Hepatocyte (in vitro differentiated cells): ENCODE measurements at places on chromosomes 5 and 9. TPM values are rescaled to one million over a fixed set of nuclear protein-coding genes. Genes with fewer than 3 reads are reported as not detected.

DNA sequence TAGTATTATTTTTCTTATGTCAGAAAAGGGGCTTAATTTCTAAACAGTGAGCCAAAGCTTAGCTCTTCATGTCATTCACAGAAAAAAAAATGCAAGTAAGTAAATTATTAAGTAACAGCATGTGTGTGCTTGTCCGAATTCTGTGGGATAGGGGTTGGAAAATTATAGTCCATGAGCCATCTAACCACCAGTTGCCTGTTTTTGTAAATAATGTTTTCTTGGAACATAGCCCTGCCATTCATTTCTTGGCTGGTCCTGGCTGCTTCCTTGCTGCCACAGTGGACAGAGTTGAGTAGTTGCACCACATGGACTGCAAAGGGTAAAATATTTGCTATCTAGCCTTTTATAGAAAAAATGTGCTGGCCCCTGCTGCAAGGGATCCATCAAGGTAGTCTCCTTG is 513.7 kb upstream of the WWC1 start:
- no peak overlapping the region for H3K27ac ChIP-seq
- H3K27me3 ChIP-seq = no peaks in the 10 kb centered on the region
- H3K4me3 ChIP-seq = no peak overlapping the region
- DNase-seq = no peak
- H3K36me3 ChIP-seq = no peaks in the 10 kb centered on the region

- H3K27me3 ChIP-seq = no peaks in the 10 kb centered on the region
- H3K27ac ChIP-seq = no peak overlapping the region
- no peak overlapping the region for H3K4me3 ChIP-seq
- no peaks in the 10 kb centered on the region for H3K36me3 ChIP-seq
Measured at GRCh38 chr9:79300068-79300467, 271.7 kb upstream of the TLE4 start.

DNA sequence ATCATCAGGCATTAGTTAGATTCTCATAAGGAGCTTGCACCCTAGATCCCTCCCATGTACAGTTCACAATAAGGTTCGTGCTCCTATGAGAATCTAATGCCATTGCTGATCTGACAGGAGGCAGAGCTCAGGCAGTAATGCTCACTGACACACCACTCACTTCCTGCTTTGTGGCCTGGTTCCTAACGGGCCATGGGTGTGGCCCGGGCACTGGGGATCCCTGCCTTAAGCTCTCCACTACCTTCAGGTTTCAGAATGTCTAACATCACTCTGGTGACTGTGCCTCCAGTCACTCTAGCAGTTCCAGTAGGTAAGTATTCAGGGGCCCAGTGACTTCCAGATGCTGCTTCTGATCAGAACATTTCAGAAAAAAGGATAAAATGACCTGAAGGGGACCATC is 152.4 kb downstream of the LRRC70 start:
- no peaks in the 10 kb centered on the region for H3K27me3 ChIP-seq
- no peak overlapping the region for H3K4me3 ChIP-seq
- no peak for DNase-seq
- H3K36me3 ChIP-seq = no peaks in the 10 kb centered on the region

GRCh38 chr5:127206320-127207113 is 84.1 kb upstream of the MEGF10 start:
- H3K4me3 ChIP-seq = no peak overlapping the region
- H3K4me1 ChIP-seq = peaks cover 5% of the 10 kb centered on the region
- H3K27ac ChIP-seq = no peak overlapping the region

GRCh38 chr9:100346836-100347235 is 5.9 kb downstream of the TEX10 start:
- H3K27ac ChIP-seq = peak overlapping the region; percentile 52
- H3K4me3 ChIP-seq = no peak overlapping the region
- H3K36me3 ChIP-seq = no peaks in the 10 kb centered on the region
- DNase-seq = no peak

DNA sequence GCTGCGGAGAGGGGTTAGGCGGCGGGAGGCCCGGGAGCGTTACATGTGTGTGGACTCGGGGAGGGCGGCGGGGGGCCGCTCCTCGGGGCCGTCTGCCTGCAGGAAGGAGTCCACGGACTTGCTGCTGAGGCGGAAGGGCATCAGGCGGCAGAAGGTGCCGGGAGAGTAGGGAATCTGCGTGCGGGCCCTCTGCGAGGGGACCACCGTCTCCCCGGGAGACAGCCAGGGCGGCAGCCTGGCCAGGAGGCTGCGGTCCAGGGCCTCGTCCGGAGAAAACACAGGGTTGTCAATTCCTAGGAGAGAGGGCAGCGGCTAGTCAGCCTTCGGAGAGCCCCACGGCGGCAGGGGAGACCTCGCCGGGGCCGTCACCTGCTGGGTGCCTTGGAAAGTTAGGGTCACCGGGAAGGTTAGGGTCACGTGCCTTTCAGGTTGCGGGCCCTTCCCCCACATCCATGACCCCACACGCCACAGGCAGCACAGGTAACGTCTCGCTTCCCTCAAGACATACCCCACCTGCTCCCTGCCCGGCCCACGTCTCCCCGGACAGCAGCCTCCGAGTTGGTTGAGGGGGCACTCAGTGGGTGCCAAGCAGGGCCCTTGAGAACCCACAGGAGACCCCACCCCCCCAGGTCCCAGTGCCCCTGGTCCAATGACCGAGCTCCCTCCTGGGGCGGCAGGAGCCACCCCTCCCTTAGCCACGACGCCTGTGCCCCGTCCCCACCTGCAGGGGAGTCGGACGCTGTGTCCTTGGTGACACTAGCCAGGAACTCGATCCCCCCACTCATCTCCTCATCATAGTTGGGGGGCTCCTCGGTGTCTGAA is 32.1 kb downstream of the EXOC3 start:
- H3K27me3 ChIP-seq = peaks cover 3% of the 10 kb centered on the region
- peaks cover 20% of the 10 kb centered on the region for H3K4me1 ChIP-seq
- no peak overlapping the region for H3K27ac ChIP-seq
- no peaks in the 10 kb centered on the region for H3K36me3 ChIP-seq
- DNase-seq = no peak
- H3K4me3 ChIP-seq = no peak overlapping the region

DNA sequence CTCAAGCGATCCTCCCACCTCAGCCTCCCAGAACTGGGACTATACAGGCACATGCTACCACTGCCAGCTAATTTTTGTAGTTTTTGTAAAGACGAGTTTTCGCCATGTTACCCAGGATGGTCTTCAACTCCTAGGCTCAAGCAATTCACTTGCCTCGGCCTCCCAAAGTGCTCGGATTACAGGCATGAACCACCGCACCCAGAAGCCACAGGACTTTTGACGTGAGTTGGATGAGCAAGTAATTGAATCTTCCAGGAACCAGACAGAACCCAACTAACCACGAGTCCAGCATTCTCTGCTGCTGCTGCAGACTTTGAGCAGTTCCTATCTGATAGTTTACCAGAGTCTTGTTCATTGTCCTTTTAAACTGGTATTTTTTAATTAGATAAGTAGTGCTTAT is 9.6 kb upstream of the ATP6V0E1 start:
- no peak for DNase-seq
- no peaks in the 10 kb centered on the region for H3K4me1 ChIP-seq
- no peak overlapping the region for H3K27ac ChIP-seq
- H3K36me3 ChIP-seq = no peaks in the 10 kb centered on the region
- no peaks in the 10 kb centered on the region for H3K27me3 ChIP-seq

GRCh38 chr9:136769710-136770191 is 5.4 kb upstream of the LCN15 start:
- no peak overlapping the region for H3K27ac ChIP-seq
- DNase-seq = no peak
- no peaks in the 10 kb centered on the region for H3K27me3 ChIP-seq
- no peaks in the 10 kb centered on the region for H3K36me3 ChIP-seq
- no peak overlapping the region for H3K4me3 ChIP-seq
- no peaks in the 10 kb centered on the region for H3K4me1 ChIP-seq

DNA sequence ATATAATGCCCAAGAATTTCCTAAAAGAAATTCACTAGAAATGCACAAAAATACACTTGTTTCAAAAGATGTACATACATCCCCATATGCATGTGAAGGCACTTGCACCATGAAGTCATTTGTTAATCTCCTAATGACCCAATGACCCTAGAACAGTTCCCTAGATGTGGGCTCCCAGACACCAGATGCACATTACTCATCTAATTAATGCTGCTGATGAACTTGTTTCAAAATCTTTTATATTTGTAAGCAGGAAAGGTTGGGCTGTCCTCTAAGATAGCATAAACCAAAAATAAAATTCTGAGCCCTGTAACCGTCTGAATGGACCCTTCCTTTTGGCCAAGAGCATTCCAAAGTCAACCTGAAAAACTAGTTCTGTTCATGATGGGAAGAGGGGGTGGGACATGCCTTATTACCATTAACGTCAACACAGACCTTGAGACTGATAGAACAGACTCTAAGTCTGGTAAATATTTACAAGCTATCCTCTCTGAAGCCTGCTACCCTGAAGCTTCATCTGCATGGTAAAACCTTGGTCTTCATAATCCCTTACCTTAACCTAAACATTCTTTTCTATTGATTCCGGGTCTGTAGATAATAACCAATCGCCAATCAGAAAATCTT is 91.0 kb upstream of the DAPK1 start:
- H3K4me3 ChIP-seq = no peak overlapping the region
- no peaks in the 10 kb centered on the region for H3K36me3 ChIP-seq
- H3K27me3 ChIP-seq = peaks cover 2% of the 10 kb centered on the region
- H3K27ac ChIP-seq = peak overlapping the region; percentile 35
- peak; percentile 21 for DNase-seq

DNA sequence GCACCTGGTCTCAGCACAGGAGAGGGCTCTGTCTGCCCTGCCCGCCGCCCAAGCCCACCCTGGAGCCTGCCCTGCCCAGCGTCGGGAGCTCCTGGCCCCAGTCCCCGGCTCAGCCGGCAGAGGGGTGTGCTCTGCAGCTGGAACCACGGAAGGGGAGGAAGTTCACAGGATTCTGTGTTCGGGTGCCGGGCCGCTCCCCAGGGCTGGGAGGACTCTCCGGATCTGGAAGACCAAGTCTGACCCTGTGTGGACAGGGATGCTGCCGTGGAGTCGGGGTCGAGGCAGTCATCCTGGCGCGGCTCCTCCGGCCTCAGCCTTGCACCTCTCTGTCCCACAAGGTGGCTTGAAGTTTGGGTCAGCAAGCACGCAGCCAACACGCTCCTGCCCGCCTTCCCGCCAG is 78.6 kb downstream of the KCNT1 start:
- H3K27me3 ChIP-seq = no peaks in the 10 kb centered on the region
- DNase-seq = no peak
- H3K4me3 ChIP-seq = no peak overlapping the region
- no peaks in the 10 kb centered on the region for H3K4me1 ChIP-seq

- H3K27ac ChIP-seq = no peak overlapping the region
- H3K36me3 ChIP-seq = no peaks in the 10 kb centered on the region
- H3K27me3 ChIP-seq = no peaks in the 10 kb centered on the region
- H3K4me3 ChIP-seq = no peak overlapping the region
Measured at GRCh38 chr5:147902609-147903115, 3.7 kb downstream of the C5orf46 start.

The ARID3C gene
- 0.21 TPM in 1 of 2 replicates, not detected in the other for polyA plus RNA-seq

The SLC25A48 gene
- polyA plus RNA-seq = 0.79 and 2.0 TPM in 2 replicates
